ENCODE measurements at places on chromosomes 6 and 20.
A peak's percentile ranks its signal among the peaks of the same experiment; 100 is the strongest.

DNA sequence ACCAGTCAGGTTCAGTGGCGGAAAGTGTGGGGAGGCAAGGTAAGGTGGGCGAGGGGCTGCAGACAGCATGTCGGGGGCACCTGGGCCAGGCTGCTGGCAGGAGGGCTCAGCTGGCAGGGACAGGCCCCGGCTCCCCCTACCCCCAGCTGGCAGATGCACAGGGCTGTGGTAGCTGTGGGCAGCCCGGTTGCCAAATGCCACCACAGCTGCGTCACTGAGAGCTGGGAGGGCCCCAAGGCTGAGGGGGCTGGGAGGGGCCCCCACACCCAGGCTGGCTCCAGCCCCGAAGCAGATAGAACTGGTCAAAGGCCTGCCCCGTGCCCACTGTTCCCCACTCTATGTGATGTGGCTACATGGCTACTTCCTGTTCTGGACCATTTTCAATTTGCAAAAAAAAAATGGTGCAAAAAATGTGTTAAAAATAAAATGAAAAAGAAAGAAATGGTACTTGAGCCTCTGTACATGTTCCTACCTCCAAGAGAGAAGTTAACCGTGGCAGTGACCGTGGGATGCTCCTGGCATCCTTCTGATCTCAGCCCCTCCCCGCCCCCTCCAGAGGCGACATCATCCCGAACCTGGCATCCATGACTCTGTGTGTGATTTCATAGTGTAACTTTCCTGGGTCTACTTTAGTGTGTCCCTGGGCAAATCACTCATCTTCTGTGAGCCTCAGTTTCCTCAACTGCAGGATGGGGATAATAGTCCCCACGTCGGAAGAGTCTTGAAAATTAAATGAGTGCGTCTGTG, 64.4 kb downstream of the UBE2V1 start:
- no peak for DNase-seq

DNA sequence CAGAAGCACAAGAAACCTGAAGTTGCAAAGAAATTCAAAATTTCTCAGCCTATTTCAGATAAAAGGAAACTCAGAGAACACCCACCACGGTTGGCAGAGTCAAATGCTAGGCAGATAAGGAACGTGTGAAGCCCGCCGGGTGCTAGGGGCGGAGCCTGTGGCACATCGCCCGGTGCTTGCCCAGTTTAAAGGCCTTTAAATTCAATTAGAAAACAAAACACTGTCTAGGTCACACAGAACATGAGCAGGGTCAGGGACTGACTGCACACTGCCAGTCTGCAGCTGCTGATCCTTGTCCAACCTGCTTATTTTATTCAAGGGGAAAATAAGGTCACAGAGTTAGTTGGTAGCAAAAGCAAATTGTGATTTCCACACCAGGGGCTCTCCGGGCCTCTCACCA, 75.8 kb downstream of the PSMG4 start:
- DNase-seq: no peak

GRCh38 chr20:9377007-9377406, 137.4 kb upstream of the LAMP5 start:
- DNase-seq: no peak

DNA sequence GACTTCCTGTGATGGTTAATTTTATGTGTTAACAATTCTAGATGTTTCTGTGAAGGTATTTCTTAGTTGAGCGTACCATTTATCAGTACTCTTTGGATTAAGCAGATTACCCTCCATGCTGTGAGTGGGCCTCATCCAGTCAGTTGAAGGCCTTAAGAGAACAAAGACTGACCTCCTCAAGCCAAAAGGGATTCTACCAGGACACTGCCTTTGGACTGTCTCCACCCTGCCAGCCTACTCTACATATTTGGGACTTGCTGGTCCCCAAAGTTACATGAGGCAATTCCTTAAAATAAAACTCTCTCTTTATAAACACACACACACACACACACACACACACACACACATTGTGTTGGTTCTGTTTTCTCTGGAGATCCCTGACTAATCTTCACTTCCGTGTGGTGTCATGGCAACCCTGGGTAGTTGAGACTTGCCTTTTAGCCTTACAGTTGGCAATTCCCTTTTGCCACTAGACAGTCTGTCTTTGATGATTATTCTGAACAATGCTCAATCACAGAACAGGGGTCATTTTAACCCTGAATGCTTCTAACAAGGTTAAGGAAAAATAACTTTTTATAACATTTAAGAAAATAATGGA, 32.2 kb downstream of the MRAP2 start:
- no peak for DNase-seq

- DNase-seq: no peak
Measured at GRCh38 chr6:31020057-31020456, 9.8 kb downstream of the MUC22 start.

DNA sequence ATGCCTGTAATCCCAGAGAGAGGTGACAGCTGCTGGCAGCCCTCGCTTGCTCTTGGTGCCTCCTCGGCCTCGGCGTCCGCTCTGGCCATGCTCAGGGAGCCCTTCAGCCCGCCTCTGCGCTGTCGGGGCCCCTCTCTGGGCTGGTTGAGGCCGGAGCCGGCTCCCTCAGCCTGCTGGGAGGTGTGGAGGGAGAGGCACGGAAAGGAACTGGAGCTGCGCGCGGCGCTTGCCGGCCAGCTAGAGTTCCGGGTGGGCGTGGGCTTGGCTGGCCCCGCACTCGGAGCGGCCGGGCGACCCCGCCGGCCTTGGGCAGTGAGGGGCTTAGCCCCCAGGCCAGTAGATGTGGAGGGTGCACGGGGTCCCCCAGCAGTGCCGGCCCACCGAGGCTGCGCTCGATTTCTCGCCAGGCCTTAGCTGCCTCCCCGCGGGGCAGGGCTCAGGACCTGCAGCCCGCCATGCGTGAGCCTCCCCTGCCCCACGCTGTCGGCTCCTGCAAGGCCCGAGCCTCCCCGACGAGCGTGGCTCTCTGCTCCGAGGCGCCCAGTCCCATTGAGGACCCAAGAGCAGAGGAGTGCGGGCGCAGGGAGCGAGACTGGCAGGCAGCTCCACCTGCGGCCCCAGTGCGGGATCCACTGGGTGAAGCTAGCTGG, 34.6 kb downstream of the C6orf52 start:
- peak; percentile 30 for DNase-seq

DNA sequence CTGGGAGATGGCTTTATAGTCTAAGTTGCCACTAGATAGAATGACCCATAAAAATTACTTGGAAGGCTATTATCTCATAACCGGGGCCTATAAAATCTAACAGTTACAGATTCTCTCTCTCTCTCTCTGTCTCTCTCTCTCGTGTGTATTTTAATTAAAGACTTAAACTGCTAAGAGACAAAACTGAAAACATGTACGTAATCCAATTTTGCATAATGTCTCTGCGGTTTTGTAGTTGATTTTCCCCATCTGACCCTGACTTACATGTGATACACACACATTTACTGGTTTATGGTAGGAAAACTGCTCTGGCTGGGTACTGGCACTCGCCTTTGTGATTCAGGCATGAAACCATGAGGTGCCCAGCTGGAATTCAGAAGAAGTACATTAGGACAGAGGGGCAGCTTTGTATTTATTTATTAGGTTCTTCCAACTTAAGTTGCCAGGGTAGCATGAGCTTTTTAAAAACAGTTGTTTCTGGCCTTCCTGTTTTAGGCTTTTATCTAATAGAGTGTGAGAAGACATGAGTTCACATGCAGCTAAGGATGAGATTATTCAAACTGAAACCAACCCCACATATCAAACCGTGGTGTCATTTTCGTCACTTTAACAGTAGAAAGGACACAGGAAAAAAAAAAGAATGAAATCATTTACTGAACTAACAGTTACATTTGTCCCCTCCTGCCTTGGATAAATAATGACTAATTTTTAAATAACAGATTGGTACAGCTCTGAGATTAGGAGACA, 182.5 kb downstream of the GMPR start:
- no peak for DNase-seq

DNA sequence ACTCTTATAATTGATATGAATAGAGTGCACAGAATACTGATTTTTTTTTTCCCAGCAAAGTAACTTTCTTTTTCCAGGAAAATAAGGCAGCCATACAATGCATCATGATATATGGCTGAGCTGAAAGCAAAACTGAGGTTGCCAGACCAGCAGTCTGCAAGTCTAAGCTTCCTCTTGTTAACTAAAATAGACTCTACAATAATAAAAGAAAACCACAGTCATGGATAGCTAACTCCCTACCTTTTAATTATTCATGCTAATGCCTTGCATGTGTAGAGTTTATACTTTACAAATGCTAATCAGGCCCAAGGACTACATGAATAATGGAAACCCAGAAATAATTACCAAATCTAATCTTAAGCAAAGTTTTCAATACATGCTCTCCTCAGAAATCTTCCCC, 47.4 kb downstream of the MAP7 start:
- no peak for DNase-seq

- DNase-seq: no peak
Measured at GRCh38 chr6:46273911-46274310, 103.1 kb upstream of the ENPP5 start.

- no peak for DNase-seq
Measured at GRCh38 chr6:136582711-136583471, 32.7 kb upstream of the MAP7 start.

DNA sequence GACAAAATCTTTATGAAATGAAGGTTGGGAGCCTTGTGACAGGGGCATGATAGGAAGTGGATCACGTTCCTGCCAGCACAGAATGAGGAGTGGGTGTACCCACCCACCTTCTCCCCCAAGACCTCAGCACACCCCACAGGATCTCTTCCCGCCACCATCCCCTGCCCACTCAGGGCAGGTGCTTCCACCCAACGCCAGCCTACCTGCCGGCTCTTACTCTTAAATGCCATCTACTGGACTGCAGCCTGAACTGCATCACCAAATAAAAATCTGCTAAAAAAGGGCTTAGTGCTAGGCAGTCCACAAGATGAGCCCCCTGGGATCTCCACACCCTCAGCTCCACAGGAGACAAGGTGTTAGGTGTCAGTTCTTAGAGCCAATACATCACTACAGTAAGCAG, 20.6 kb downstream of the DTNBP1 start:
- DNase-seq: no peak

DNA sequence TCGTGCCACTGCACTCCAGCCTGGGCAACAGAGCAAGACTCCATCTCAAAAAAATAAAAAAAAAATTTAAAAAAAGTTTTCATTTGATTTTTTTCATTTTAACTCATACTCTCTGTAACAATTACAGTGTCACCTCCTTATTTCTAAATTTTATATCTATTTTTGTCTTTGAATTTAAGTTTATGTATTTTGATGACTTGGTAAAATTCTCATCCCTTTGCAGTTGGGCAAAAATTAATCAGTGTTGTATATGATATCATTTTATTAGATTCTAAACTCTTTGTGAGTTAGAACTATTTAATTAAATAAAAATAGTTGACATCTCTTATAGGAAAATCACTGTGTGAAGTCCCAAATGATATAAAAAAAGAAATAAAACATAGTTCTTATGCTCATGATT, 270.7 kb downstream of the PLCB1 start:
- no peak for DNase-seq

DNA sequence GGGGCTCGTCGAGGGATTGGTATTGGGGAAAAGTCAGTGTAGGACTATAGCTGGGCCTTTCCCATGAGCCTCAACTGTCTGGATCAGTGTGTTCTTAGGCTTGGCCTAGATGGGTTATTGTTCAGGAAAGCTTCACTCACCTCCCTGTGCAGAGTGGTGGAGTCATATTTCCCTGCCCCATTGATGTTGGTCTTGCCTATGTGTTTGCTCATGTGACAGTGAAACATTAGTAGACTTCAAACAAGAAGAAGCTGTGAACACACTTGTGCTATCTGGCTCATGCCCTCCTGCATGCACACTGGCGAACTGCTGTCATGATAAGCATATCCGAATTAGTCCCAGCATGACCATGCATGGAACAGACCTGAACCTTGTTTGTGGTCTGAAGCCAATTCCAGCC, 171.1 kb downstream of the DHX35 start:
- DNase-seq: peak; percentile 68

GRCh38 chr6:42507195-42507594, 55.5 kb upstream of the TRERF1 start:
- no peak for DNase-seq

Data from NCI-H510A (cell line).